Nephron progenitor cell (in vitro differentiated cells): ENCODE measurements at places on chromosomes 13 and 19.

GRCh38 chr19:13339869-13340268, 166.4 kb downstream of the CACNA1A start:
- DNase-seq = no peak

GRCh38 chr13:94657167-94657566, 55.2 kb downstream of the SOX21 start:
- DNase-seq = no peak

- no peak for DNase-seq
Observed at GRCh38 chr13:80436571-80437169, 95.7 kb upstream of the SPRY2 start.

GRCh38 chr19:29884466-29884865, 57.6 kb upstream of the URI1 start:
- DNase-seq = no peak

DNA sequence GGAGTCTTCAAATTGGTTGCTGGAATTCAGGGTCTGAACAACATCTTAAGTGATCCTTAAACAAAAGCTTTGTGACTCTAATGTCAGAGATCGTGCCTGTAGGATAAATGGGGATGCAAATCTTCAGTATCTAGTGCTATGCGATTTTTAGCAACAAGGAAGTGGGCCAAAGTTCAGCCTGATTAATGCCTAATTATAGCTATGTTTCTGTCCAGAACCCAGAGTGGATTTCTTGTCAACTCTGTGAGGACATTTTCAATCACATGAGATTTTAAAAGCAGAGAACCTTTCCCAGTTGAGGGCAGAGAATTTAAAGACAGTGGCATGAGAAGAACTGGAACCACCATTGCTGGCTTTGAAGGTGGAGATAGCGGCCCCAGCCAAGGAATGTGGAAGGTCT, 84.3 kb upstream of the PCDH9 start:
- DNase-seq = no peak

DNA sequence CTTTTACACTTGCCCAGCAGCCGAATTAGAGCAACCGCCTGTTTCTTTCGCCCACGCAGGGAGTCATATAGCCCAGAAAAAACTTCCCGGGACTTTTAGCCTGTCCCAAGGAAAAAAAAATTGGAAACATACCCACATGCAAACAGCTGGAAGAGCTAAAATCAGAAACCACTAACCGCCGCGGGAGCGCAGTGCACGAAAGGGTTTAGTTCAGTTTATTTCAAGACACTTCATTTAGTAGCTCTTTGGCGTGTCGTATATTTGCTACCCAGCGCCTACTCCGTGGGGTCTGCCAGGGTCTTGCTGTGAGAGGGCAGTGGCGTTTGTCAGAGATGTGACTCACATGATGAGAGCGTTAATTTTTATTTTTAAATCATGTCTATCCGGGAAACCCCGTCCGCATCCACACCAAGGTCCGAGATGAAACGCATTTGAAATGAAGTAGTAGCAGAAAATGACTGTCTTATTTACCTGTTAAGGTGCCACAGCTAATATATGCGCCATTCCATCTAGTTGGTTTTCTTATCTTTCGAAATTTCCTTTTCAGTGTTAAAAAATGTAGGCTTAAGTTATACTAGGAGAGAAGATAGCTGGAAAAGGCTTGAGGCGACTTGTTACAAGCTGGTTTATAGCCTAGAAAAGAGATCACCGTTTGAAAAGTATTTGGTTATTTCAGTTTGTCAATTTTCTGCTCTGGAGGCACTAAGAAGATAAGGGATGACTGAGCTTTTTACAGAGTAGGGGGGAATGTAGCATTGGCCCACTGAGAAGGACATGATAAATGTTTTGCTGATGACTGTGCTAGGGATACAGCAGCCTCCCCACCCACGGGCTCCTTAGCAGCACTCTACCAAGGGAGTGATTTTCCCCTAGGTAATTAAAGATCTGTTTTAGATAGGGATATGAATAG, 1.7 kb downstream of the KLF5 start:
- DNase-seq = peak; percentile 12

GRCh38 chr19:2391118-2391725, 31.2 kb downstream of the TMPRSS9 start:
- peak; percentile 33 for DNase-seq

GRCh38 chr19:29488316-29488715, 37.5 kb upstream of the VSTM2B start:
- no peak for DNase-seq

DNA sequence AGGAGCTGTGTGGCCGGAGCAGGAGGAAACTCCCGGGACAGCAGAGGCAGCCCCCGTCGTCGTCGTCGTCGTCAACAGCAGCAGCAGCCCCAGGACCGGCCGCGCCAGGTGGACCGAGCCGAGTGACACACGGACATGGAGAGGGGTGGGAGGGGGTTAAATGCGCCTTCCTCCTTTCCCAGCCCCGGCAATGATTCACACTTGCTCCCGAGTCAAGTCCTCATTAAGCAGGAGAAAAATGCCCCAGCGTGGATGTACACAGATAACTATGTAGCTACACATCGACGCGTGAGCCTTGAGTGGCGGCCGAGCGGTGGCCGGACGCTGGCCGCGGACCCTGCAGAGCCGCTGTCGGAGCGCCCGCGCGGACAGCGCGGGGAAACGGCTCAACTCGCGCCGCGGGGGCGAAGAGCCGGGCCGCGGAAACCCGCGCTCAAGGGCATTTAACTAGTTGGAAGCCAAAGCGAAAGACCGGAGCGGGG, 645 bp downstream of the UBL3 start:
- DNase-seq = peak; percentile 64

DNA sequence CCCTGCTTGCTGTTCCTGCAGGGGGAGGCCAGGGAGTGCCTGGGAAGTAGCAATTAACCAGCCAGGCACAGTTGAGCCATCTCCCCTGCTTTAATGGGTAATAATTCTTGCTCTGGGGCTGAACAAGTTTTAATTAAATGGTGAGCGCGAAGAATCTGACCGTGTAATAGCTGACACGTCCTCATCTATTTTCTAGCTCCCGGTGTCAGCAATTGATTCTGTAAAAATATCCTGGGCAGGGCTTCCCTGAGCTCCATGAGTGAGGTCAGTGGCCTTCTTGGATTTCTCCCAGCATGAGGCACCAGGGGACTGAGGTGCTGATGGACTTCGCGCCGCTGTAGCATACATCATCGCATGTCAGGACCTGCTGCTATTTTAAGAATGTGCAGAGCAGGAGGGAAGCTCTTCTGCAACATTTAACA, 26.9 kb downstream of the SIPA1L3 start:
- DNase-seq = peak; percentile 41

GRCh38 chr19:3440082-3440481, 40.2 kb downstream of the SMIM24 start:
- no peak for DNase-seq

DNA sequence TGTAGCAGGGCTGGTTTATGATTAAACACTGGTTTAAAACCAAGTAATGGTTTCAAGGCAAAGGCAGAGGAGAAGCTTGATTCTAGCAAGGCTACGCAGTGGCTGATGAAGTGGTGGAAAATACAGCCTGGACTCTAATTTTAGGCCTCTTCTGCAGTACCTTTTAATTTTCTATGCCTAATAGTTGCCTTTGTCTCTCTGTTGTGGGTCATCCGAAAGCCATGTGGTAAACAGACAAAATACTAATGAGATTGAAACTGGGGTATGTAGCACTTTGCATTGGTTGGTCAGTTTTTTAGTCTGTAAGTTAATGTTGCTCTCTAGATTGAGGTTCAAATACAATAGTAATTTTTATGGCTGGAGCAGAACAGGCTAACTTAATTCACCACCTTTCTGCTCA, 3.3 kb downstream of the LMO7 start:
- DNase-seq = no peak

- no peak for DNase-seq
Observed at GRCh38 chr13:98398581-98398980, 178.3 kb downstream of the STK24 start.

DNA sequence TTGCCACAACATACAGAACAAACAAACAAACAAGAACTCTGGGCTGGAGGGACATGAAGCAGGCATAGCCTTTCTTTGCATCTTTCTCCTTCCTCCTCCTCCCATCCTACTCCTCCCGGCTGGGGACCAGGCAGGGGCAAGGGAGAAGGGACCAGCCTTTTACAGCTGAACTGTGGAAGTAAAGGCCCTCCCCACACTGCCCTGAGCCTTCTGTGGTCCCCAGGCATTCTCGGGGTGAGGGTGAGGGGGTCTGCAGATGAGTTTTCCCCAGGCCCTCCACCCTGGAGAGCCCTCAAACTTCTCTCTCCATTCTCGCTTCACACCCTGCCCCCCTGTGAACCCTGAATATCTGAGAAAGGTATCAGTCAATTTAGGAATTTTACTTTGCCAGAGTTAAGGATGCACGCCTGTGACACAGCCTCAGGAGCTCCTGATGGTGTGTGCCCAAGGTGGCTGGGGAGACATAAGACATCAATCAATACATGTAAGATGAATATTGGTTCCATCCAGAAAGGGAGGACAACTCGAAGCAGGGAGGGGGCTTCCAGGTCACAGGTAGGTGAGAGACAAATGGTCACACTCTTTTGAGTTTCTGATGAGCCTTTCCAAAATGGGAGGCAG, 170.9 kb downstream of the COL4A1 start:
- DNase-seq = no peak

DNA sequence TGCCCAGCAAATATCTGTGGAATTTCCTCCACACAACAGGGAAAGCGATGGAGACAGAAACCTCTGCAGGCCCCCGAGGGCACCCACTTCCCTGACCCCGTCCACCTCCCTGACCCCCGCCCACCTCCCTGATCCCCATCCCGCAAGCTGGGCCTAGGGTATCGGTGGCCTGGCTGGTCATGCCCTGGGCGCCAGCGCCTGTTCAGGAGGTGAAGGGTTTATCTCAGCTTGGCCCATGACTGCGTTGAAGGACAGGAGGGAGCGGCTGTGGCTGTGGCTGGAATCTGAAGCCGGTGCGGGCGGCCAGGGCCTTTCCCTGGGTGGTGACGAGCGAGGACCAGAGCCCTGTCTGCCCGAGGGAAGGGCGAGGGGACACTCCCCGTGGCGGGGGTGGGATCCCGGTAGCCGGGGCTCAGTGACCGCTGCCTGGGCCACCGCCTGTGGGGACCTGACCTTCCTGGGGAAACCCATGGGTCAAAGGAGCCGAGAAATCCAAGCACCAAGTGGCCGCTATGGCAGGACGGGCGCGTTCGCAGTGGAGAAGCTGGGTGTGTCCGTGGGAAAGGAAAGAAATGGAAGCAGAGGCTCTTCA, 20.7 kb downstream of the GAS6 start:
- DNase-seq = no peak

GRCh38 chr13:110233181-110233950, 73.6 kb downstream of the COL4A1 start:
- no peak for DNase-seq

DNA sequence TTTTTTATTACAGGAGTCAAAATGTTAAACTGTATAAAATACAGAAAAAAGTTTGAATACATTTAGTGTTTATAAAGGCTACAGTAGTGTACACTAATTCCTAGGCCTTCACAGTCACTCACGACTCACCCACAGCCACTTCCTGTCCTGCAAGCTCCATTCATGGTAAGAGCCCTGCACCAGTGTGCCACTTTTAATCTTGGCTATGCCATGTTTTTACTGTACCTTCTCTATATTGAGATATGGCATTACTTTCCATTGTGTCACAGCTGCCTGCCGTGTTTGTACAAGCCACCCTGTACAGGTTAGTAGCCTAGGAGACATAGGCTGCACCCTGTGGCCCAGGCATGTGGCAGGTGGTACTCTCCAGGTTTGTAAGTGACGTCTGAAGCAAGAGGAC, 32.1 kb downstream of the C1QTNF9 start:
- DNase-seq = no peak

DNA sequence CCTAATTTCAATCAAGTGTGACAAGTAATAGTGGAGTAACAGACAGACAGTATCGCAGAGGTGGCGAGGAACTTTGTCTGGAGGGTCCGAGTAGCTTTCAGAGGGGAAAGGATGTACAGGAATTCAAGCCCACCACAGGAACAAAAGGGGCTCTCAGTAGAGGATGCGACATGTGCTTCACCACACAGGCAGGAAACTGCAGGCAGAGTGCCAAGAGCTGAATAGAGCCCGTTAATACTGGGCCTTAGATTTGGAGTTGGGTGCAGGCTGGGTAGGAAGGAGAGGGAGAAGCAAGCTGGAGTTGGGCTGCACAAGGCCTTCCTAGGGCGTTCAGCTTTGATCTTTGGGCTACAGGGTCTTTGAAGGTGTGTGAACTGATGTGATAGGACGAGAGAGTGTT, 1.2 kb downstream of the CCDC70 start:
- DNase-seq = no peak

DNA sequence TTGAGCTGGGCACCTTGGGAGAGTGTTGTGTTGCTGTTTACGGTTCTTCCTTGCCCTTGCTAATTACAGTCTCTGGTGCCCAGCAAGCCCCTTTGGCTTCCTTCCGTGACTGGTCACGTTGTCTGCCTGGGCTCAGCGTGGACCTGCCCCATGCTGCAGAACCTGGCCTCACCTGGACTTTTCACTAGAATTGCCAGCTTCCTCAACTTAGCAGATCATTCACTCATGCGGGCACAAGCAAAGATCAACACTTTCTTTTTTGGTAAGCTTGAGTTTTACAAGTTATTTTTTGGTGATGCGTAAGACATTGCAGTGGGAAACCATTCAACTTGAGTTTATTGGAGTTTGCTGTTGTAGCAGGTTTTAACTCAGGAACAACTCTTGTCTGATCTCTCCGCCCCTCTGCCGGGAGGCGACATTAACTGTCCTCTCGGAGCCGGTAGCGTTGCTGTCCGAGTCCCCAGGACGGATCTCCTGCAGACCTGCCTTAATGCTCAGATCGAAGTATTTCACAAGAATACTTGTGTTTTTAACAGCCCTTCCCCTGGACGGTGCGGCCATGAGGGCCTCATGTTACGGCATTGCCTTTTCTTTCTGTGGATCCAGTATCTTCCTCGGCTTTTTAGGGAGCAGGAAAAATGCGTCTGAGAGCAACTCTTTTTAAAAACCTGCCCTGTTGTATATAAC, 15.7 kb upstream of the TEX29 start:
- DNase-seq = no peak

DNA sequence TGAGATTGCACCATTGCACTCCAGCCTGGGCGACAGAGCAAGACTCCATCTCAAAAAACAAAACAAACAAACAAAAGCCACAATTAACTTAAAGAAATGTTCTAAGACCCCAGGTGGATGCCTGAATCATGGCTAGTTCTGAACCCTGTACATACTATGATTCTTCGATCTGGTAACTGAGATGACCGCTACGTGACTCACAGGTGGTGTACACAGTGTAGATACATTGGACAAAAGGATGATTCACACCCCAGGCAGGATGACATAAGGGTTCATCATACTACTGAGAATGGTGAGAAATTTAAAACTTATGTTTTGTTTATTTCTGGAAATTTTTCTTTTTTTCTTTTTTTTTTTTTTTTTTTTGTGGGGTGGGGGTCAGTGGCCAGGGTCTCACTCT, 6.5 kb downstream of the ZNF426 start:
- no peak for DNase-seq

DNA sequence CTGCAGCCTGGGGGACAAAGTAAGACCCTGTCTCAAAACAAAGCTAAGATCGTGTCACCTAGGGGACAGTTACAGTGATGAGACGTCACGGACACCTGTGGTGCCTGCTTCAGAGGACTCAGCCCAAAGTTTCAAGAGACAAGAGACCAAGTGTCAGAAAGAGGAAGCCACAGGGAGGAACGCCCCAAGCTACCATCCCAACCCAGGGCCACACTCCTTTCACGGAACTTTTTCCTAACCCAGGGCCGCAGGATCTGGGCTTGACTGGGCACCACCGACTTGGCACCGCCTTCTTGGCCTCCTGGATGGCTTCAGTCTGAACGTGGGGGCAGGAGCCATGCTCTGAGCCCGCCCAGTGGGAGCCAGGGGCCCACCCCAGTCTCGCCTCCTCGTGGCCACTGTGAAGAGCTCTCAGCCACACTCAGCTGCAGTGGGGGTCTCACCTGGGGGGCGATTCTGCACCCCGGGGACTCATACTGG, 8.5 kb downstream of the MOB3A start:
- DNase-seq = no peak

- DNase-seq = no peak
Observed at GRCh38 chr13:43879755-43880181, at the start of gene LACC1. Gene LACC1, plus strand, starts transcription at chr13:43879904. Its CDS starts 1,082 bp downstream, at chr13:43880986.
